ENCODE measurements at places on chromosomes 5 and 9.

- H3K36me3 ChIP-seq, result no peaks in the 10 kb centered on the region
- no peak overlapping the region for H3K4me3 ChIP-seq
- H3K27me3 ChIP-seq, result no peaks in the 10 kb centered on the region
- H3K27ac ChIP-seq, result no peak overlapping the region
- DNase-seq, result no peak
- peaks cover 11% of the 10 kb centered on the region for H3K4me1 ChIP-seq
Measured at GRCh38 chr5:124436294-124436693, 310.1 kb downstream of the ZNF608 start.

DNA sequence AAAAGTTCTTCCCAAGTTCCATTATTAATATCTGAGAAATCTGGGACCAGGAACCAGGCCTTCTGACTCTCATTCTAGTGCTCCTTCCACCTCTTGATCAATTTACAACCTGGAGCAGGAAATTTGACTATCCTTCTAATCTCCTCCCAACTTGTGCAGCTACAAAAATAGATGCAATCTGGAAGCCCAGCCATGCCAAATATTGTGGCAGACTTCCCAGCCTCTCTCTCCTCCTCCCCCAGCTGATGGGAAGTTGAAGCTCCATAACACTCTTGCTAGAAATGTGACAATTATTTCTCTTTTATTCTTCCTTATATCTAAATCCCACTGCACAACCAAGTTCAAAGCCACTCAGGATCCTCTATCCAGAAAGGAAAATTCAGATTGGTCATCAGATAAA is 252.1 kb downstream of the SEC61B start:
- no peak overlapping the region for H3K4me3 ChIP-seq
- no peak overlapping the region for H3K27ac ChIP-seq
- H3K36me3 ChIP-seq, result no peaks in the 10 kb centered on the region
- no peak for DNase-seq

- no peak overlapping the region for H3K27ac ChIP-seq
- no peaks in the 10 kb centered on the region for H3K36me3 ChIP-seq
- DNase-seq, result no peak
- H3K4me3 ChIP-seq, result no peak overlapping the region
Measured at GRCh38 chr5:152514827-152515397, 109.8 kb upstream of the NMUR2 start.

DNA sequence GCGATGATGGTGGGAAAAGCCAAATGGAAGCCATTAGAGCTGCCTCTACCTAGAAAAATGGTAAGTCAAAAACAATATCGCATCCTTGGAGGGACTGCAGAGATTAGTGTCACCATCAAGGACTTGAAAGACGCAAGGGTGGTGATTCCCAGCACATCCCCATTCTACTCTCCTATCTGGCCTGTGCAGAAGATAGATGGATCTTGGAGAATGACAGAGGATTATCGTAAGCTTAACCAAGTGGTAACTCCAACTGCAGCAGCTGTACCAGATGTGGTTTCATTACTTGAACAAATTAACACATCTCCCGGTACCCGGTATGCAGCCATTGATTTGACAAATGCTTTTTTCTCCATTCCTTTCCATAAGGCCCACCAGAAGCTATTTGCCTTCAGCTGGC is 23.8 kb downstream of the ERP44 start:
- peaks cover 20% of the 10 kb centered on the region for H3K36me3 ChIP-seq
- no peak overlapping the region for H3K27ac ChIP-seq
- H3K4me3 ChIP-seq, result no peak overlapping the region
- H3K4me1 ChIP-seq, result peaks cover 73% of the 10 kb centered on the region
- no peaks in the 10 kb centered on the region for H3K27me3 ChIP-seq
- no peak for DNase-seq

DNA sequence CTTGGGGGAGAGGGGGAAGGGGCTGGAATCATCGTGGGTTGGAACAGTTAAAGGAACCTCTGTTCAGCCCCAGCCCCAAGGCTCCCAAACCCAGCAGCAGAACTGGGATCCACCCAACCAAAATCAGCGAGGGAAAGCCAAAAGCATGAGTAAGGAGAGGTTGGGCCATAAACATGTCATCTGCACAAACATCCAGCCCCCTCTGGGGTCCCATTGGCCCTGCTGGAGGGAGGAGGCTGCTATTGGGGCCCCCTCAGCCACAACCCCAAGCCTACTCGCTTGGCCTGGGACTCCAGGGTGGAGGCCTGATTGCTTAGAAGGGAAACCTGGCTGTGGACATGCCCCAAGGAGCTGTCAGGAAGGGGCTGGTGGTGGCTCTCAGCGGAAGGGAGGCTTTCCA is 154.9 kb downstream of the FGF18 start:
- H3K36me3 ChIP-seq, result no peaks in the 10 kb centered on the region
- H3K27ac ChIP-seq, result no peak overlapping the region
- no peak overlapping the region for H3K4me3 ChIP-seq
- peaks cover 1% of the 10 kb centered on the region for H3K27me3 ChIP-seq
- no peak for DNase-seq

GRCh38 chr5:52856564-52856963 is 68.8 kb downstream of the ITGA1 start:
- H3K27me3 ChIP-seq, result peaks cover 3% of the 10 kb centered on the region
- H3K4me3 ChIP-seq, result no peak overlapping the region
- no peak for DNase-seq
- no peaks in the 10 kb centered on the region for H3K4me1 ChIP-seq
- no peaks in the 10 kb centered on the region for H3K36me3 ChIP-seq

GRCh38 chr5:150122158-150122510 is 33.5 kb downstream of the PDGFRB start:
- H3K4me3 ChIP-seq, result no peak overlapping the region
- peak overlapping the region; percentile 19 for H3K27ac ChIP-seq
- H3K36me3 ChIP-seq, result no peaks in the 10 kb centered on the region
- DNase-seq, result no peak
- H3K27me3 ChIP-seq, result no peaks in the 10 kb centered on the region

- no peak for DNase-seq
- H3K4me3 ChIP-seq, result no peak overlapping the region
- no peaks in the 10 kb centered on the region for H3K36me3 ChIP-seq
Measured at GRCh38 chr9:81759680-81760215, 70.4 kb upstream of the TLE1 start.

DNA sequence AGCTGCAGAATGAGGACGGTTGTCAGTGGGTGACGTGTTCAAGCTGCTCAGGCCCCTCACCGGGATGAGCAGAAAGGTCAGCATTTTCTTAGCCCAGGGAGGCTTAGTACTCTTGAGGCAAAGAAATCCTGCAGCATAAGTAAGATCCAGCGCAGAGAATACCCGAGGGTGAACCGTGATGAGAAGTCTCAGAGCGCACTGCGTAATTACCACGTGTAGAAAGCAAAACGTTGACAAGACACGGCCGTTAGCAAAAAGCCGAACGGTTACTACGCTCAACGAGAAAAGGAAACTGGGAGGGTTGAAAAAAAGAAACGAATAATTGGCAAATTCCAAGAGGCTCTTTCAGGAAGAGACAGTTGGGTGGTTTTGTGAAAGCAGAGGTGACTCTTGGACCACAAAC is 104.0 kb downstream of the COL23A1 start:
- H3K27ac ChIP-seq, result no peak overlapping the region
- DNase-seq, result no peak
- no peaks in the 10 kb centered on the region for H3K4me1 ChIP-seq
- no peaks in the 10 kb centered on the region for H3K36me3 ChIP-seq
- H3K4me3 ChIP-seq, result no peak overlapping the region

DNA sequence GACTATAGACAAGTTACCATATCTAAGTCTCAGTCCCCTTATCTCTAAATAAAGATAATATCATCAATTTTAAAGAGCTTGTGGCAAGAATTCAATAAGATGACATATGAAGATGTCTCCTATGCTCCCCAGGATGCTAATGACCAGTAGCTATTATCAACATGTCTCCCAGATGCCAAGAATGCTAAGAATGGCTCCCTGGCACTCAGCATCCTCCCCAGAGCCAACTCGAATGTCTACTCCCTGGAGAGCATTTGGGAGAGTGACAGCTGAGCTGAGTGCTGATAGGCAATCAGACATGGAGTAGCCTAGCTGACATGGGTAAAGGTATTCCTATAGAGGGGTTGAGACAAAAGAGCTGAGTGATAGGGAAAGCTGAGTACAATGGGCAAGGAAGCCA is 15.9 kb downstream of the P4HA2 start:
- DNase-seq, result no peak
- no peak overlapping the region for H3K27ac ChIP-seq
- H3K36me3 ChIP-seq, result no peaks in the 10 kb centered on the region
- H3K27me3 ChIP-seq, result no peaks in the 10 kb centered on the region
- H3K4me1 ChIP-seq, result no peaks in the 10 kb centered on the region

GRCh38 chr5:434443-435146 is 8.4 kb upstream of the EXOC3 start:
- H3K4me1 ChIP-seq, result no peaks in the 10 kb centered on the region
- peaks cover 8% of the 10 kb centered on the region for H3K27me3 ChIP-seq
- no peak overlapping the region for H3K4me3 ChIP-seq
- DNase-seq, result peak; percentile 12

GRCh38 chr5:174271316-174271715 is 225.8 kb downstream of the NSG2 start:
- H3K27ac ChIP-seq, result no peak overlapping the region
- no peaks in the 10 kb centered on the region for H3K27me3 ChIP-seq
- H3K36me3 ChIP-seq, result no peaks in the 10 kb centered on the region
- H3K4me3 ChIP-seq, result no peak overlapping the region
- H3K4me1 ChIP-seq, result no peaks in the 10 kb centered on the region
- no peak for DNase-seq

GRCh38 chr5:164139423-164139822 is 634.0 kb downstream of the MAT2B start:
- H3K36me3 ChIP-seq, result no peaks in the 10 kb centered on the region
- H3K27ac ChIP-seq, result no peak overlapping the region
- H3K27me3 ChIP-seq, result peaks cover 1% of the 10 kb centered on the region
- H3K4me1 ChIP-seq, result no peaks in the 10 kb centered on the region
- H3K4me3 ChIP-seq, result no peak overlapping the region

DNA sequence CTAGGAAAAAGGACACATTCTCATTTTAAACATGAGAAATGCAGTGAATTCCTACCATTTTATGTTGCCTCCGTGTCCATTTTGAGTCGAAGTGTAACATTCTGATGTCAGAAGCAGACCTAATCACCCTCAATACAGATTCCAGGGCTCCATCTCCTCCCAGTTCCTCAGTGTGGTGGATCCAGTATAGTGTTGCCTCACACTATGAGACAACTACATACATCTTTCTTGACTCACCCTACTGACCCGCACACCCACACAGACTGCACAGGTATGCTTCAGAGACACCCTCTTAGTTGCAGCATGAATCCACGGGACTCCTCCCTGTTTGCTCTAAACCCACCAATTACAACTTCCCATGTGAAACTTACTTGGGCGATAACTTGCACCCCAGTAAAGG is 564.9 kb downstream of the SEMA5A start:
- no peaks in the 10 kb centered on the region for H3K4me1 ChIP-seq
- no peaks in the 10 kb centered on the region for H3K27me3 ChIP-seq
- no peak for DNase-seq
- no peak overlapping the region for H3K4me3 ChIP-seq

GRCh38 chr5:160253441-160253840 is 24.1 kb downstream of the FABP6 start:
- no peak for DNase-seq
- H3K27me3 ChIP-seq, result peaks cover 6% of the 10 kb centered on the region
- H3K4me1 ChIP-seq, result no peaks in the 10 kb centered on the region
- H3K27ac ChIP-seq, result no peak overlapping the region
- no peaks in the 10 kb centered on the region for H3K36me3 ChIP-seq
